Astrocyte of the hippocampus (primary cell): ENCODE measurements at places on chromosomes 13 and 19.

DNA sequence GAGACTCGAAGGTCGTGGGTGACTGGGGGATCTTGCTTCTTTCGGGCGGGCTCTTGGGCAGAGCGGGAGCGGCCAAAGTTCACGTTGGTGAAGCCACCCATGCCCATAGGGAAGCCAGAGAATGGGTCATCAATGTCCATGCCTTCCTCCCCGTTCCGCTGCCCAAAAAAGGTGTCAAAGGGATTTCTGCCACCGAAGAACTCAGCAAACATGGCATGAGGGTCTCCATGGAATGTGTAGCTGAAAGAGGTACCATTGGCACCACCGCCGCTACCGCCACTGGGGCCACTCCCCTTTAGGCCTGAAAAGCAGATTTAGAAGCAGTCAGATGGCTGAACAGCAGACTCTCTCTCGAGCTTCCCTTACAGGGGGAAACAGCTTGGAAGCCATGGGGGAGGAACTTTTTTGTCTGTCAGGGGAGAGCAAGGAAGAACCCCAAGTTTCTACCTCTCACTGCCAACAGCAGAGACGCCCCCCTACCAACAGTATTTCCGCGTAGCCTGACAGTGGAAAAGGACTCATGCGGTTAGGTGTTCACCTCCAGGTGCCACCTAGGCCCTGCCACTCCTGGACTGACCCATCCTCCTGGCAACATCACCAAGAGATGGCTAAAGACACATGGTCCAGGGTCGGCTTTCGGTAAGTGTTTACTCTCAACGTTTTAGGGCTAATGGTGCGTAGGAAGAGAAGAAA is 1.3 kb downstream of the DNAJB1 start:
- peak; percentile 30 for DNase-seq

DNA sequence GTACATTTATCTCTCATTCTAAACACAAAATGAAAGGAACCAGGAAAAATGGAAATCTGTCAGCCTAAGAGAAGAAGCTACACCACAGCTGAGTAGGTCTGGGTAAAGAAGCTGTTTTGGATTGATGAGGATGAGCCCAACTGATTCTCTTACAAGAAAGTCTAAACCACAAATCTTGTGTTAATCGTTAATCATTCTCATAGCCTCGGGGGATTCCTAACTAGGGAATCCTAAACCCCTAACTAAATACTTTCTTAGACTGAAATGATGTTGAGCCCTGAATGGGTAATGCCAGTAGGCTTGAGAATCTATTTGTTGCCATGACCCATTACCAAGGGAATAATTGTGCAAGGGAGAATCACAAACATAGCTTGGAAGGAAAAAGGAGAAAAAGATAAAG is 327.5 kb upstream of the SPRY2 start:
- DNase-seq, result no peak

GRCh38 chr13:101289764-101290163 is 126.5 kb downstream of the NALCN start:
- DNase-seq, result peak; percentile 82

DNA sequence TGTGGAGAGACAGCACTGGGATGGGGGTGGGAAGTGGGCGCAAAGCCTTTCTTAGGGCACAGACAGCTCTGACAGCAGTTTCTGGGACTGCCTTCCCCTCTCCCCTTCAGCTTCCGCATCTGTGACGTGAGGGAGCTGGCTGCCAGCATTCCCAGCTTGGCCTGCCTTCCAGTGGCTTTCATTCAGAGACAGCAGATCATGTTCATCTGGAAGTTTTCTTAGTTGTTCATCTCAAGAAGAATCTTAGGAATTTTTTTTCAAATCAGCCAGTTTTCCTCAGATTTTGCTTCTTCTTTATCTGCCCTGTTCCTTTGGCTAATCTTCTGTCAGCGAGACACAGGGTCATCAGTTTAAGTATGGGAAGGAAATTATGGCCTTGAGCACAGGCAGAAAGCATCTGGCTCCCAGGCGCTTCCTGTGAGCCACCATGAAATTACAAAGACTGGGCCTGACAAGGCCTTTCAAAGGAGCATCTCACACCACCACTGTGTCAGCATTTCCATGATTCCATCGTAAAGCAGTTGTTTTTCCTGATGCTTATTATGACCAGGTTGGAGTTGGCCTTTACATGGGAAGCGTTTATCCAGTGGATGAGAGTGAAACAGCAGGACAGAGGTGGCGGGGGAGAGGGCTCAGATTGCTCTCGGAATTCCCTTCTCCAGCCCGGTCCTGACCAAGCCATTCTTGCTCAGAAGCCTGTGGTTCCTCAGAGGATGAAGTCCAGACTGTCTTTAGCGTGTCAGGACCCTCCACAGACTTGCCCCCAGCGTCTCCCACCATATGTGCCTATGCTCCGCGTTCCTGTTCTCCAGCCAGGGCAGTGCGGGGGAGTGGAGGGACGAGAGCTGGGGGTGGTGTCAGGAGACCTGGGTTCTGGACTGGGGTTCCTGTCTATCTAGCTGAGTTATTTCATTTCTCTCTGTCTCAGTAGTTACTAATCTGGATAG is 43.6 kb downstream of the ARHGAP35 start:
- DNase-seq, result peak; percentile 59

GRCh38 chr19:6587093-6587820 is 3.7 kb downstream of the CD70 start:
- DNase-seq, result peak; percentile 21

GRCh38 chr13:76795701-76796695 is 90.2 kb downstream of the KCTD12 start:
- DNase-seq, result no peak

DNA sequence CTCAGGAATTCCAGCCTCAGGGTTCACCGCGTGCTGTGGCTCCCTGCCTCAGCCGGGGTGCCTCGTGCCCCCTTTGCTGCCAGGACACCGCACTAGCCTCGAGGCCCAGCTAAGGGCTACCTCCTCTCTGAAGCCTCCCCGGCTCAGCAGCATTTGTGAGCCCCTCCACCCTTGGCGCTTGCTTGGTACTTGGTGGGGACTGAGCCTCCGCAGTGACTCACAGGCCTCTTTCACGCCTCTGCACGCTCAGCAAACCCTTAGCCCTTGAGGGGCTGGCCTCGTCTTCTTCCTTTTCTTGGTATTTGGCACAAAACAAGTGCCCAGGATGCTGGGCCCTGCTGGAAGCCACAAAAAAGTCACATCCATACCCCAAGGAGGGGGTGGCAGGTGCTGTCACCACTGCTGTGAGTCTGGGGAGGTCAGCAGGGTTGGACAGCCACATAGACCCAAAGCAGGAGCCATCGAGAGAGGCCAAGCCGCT is 85.4 kb upstream of the TM9SF2 start:
- no peak for DNase-seq

DNA sequence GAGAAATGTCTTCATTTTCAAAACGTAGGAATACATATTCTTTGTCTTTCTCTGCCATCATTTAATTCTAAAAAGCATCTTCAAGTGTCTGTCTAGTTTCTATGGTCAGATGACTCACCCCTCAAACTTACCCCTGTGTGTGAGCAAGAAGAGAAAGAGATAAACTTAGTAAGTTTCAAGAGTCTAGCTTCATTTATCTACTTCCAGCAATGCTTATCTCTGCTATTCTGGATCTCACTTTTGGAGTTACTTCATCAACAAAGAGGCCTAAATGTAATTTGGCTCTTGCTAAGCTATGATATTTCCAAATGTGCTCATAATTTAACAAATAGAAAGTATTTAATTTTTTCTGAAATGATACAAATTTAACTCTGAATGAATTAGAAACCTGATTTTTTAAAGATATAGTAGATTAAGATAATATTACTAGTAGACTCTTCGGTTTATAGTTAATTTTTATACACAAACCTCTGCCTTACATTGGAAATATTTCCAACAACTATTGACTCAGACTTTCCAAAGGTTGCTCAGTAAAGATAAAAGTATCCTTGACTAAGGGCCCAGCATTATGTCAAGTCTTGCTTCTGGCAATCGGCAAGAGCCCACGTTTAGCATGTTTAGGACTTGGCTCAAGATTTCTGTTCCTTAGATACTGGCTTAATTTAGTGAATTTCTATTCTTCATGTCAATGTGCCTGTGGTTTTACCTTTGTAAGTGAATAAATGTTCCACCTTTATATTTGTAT is 1511.0 kb upstream of the SLC10A2 start:
- no peak for DNase-seq
